ENCODE measurements at places on chromosomes 16 and 17.

DNA sequence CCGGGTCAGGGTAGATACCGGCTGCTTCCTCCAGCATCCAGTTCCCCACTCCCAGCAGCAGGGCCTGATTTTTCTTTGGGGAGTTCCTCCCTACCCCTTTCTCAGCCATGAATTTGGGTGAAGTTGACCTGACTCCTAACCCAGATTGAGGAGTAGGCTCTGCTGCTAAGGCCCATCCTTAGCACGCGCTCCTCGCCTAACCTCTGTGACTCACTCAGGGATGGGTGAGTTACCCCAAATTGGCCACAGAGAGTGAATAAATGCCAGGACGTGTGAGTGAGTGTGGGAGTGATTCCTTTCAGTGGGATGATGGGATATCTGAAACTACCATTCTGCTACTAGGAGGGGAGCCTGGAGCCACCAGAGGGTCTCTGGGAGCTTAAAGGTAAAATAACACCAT, 28.9 kb upstream of the ABCC12 start:
- no peak for DNase-seq

DNA sequence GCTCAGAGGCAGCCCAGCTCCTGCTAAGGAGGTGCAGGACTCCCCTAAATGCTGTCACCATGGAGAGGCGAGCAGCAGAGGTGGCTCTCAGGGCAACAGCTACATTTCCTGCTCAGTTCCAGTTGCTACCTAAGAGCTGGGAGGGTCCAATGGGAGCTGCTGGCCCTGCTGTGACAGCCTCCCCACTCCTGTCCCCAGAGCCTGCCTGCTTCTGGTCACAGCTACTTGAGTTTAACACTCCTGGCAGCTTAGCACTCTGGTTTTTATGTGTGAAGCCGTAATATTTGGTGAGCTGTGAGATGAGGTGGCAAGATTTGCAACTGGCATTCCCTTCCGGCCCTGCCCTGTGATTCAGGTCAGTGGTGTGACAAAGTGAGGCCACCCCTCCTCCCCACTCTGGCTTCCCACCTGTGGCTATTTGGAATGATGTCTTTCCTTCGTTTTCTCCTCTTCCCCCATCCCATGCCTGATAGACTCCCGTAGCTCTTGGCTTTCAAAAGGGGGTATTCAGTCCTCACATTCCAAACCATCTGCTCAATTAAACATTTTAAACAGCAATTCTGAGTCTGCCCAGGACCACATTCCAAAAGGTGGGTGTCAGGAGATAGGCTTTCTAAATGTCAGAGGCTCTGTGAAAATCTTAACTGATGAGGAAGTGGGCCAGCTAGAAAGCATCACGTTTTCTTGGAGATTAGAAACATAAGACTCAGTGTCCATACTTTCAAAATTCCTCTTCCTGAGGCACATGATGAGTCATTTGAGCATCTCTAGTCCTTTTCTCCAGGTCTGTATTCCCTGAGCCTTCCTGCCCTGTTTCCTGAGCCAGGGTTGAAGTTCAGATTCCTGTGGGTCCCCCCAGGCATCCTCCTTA, 42.6 kb upstream of the SKAP1 start:
- DNase-seq, result no peak

- no peak for DNase-seq
These were observed 22.0 kb upstream of the GINS2 start for GRCh38 chr16:85710732-85711131.

DNA sequence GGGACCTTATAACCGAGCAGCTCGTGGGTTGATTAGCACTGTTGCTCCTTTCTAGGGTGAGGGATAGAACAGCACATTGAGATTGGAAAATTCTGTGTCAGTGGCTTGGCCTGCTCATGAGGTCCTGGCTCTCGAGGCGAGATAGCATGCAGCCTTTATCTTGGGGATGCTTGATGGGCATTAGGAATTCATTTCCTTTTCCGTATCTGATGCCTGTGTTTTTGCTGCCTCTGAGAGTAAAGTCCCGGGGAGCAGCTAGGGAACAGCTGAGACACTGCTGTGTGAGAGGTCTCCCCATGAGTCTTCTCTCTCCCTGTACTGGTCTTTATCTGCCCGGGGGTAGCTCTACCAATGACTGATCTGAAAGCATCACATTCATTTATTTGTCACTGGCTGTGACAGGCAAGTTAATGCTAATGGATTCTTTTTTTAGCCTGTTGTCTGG, 14.5 kb downstream of the MSI2 start:
- no peak for DNase-seq

DNA sequence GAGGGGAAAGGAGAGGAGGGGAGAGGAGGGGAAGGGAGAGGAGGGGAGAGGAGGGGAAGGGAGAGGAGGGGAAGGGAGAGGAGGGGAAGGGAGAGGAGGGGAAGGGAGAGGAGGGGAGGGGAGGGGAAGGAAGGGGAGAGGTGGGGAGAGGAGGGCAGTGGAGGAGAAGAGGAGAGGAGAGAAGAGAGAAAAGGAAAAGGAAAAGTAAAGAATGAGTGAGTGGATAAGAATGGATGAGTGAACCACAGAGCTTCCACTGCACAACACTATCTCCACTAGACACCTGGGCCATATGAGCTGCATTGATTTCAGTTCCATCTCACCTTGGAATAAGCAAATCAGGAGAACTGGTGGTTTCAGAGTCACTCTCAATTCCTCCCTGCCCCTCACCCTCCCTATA, 204.1 kb upstream of the TOX3 start:
- no peak for DNase-seq

- DNase-seq, result no peak
These were observed 15.3 kb downstream of the FOXN1 start for GRCh38 chr17:28521311-28522085.

DNA sequence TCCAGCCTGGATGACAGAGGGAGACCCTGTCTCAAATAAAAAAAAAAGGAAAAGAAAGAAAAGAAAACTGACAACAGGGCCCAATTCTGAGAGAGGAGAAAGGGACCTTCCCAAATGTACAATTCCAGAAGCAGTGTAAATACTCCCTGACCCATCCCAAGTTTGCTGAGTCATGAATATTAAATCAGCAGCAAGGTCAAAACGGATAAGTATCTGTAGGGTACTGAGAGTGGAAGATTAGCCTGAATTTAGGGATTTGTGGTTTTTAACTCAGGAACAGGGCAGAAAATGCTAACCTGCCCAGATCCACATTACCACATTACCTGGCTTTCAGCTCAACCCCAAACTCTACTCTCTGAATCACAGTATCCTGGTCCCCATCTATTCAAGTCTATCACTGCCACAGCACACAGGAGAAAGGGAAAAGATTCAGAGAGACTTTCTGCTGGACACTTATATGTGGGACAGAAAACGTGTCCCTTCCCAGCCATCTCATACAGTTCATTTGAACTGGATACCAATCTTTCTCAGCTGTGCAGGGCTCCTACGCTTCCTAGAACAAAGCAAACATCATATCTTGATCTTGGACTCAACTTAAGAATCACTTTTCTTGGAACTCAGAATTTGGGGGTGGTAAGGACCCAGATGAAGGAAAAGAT, 2.9 kb downstream of the FXR2 start:
- no peak for DNase-seq

- no peak for DNase-seq
These were observed 198.4 kb downstream of the COPRS start for GRCh38 chr17:31660684-31661083.

GRCh38 chr17:38353086-38353604, 1.5 kb downstream of the SOCS7 start:
- no peak for DNase-seq

DNA sequence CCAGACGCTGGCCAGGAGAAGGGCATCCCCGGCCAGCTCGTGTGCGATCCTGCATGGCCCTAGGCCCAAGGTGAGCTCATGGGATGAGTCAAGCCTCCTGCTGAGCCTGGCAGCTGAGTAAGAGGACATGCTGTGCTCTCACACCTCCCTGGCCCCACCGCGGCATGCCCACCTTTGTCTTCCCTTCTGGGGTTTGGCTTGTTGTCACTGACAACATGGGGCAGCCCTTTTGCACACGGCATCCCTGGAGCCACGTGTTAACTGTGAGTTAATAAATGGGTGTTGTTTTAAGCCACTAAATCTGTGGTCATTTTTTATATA, 8.9 kb upstream of the TNS4 start:
- no peak for DNase-seq

- DNase-seq, result peak; percentile 35
These were observed 66.7 kb downstream of the RPA1 start for GRCh38 chr17:1896243-1897104.

GRCh38 chr16:35598696-35599332, 2139.4 kb downstream of the TP53TG3F start:
- DNase-seq, result no peak

GRCh38 chr17:8353736-8354135, 14.1 kb downstream of the ODF4 start:
- DNase-seq, result no peak

DNA sequence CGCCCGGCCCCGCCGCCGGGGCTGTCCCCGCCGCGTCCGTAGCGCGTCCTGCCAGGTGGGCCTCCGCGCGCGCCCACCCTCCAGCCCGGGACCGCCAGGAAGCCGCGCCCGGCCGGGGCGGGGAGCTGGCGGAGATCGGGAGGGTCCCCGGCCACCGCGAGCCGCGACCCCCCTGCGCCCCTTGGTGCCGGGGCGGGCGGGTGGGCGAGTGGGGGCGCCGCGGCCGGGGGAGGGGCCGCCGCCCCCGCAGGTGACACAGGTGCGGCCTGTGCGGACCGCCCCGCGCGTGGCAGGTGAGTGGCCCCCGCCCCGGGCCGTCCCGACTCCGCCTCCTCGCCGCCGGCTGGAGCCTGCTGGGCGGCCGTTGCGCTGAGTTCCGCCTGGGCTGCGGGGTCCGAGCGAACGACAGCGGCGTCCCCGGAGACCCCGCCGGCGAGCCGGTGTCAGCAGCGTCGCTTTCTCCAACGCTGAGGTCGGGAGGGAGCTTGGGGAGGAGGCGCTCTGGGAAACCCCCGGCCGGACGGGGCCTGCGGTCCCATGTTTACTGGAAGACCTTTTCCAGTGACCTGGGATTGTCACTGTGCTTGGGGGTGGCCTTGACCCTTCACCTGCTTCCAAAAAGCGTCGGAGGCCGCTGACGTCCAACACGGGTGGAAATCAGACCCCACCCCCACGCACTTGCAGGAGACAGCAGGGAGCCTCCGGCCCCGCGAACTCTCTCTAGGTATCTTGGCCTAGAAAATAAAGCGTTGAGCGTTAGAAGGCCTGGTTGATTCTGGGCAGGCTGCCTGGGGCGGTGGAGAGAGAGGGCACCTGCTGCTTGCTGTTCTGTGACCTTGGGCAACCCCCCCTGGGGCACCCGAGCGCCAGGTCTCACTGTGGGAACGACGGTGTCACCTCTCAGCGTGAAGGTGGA, 542 bp downstream of the KLHL36 start:
- peak; percentile 86 for DNase-seq

DNA sequence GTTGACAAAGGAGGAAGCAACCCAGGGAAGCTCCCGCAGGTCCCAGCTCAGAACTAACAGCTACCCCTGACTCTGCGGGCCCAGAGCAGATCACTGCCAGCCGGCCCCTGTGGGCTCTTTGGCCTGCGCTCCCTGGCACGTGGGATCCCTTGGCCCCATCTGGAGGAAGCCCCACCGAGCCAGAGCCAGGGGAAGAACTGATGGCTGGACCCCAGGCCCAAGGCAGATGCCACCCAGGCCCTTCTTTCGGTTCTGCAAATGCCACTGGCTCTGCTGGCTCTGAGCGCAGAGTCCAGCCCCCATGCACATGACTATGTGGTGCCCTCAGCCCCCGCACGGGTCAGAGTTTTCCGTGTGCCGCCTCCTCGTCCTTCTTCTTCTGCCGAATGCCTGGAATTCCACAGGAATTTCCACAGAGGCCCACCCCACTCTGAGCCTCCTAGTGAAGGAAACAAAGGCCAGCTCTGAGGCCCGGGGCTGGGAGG, 35.8 kb upstream of the SNN start:
- DNase-seq, result no peak

DNA sequence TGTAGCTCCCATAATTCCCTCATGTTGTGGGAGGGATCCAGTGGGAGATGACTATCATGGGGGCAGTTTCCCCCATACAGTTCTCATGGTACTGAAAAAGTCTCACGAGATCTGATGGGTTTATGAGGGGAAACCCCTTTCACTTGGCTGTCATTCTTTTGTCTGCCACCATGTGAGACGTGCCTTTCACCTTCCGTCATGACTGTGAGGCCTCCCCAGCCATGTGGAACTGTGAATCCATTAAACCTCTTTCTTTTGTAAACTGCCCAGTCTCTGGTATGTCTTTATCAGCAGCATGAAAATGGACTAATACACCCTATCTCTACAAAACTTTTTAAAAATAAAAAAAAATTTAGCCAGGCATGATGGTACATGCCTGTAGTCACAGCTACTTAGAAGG, 6.2 kb upstream of the C17orf113 start:
- DNase-seq, result no peak

DNA sequence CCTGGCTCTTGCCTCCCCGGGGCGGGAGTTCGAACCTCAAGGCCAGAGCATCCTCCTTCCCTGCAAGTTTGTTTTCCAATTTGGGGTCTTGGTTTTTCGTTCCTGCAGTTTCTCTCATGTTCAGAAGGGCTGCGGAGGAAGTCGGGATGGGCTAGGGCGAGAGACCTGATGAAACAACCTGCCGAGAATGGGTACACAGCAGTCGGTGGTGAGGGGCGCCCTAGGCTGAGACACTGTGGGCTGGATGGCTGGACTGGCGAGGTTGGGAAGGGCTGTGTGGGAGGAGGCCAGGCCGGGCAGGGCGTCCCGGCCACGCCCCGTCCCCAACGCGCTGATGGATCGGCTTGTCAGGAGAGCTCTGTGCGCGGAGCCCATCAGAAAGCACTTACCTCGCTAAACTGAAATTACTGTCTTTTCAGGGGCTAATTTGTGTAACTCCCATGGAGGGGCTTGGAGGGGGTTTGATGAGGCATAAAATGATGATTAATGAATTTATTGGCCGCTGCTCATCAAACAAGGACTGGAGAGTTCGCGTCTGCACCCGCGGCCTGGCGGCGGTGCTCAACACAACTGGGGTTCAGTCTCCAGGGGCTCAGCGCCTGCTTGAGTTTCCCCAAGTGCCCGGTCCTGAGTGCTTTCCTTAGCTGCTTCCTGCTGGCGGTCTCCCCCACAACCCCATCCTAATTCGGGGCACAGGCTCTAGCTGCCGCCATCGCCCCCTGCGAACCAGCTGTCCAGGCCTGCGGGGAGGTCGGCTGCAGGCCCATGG, 9.0 kb downstream of the IRX5 start:
- DNase-seq, result no peak

DNA sequence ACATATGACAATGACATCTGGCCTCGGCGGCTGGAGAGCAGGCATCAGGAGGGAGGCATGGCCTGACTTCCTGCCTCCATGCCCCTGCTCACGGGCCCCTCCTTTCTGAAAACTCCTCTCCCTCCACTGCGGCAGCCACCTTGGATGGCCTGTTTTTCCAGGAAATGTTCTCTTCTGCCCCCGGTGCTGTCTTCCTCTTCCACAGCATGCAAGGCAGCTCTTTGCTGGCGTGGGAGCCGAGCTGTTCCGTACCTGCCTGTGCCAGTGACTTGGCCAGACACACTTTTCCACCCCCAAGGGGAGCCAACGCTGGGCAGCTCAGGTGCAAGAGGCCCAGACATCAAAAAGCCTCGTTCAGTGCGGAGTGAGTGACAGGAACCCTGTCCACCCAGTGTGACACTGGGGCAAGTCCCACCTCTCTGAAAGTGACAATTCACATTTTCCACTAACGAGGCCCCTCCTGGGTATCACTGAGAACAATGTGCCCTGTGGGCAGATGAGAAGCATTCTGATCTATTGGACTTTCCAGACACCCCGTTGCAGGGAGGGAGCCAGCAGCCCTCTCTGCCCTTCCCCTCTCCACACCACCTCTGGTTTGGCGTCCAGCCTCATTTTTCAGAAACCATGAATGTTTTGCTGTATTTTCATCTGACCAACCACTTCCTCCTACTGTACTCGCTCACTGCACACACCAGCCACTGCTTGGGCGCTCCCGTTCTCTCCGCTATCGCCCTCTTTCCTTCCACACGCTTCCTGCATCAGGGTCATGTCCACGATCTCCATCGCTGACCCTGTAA, 31.2 kb downstream of the NSMCE1 start:
- no peak for DNase-seq
